ENCODE measurements at places on chromosomes 2 and 18. TPM values are rescaled to one million over a fixed set of nuclear protein-coding genes. Genes with fewer than 3 reads are reported as not detected.

The ZBTB14 gene
- 7.0 TPM for total RNA-seq

The CCDC74A gene
- total RNA-seq = 14.2 TPM

The WDR12 gene
- total RNA-seq = 68.4 TPM

The MAB21L4 gene
- total RNA-seq = not detected

The CDK15 gene
- total RNA-seq = not detected
